ENCODE measurements at places on chromosomes 3 and 15.

DNA sequence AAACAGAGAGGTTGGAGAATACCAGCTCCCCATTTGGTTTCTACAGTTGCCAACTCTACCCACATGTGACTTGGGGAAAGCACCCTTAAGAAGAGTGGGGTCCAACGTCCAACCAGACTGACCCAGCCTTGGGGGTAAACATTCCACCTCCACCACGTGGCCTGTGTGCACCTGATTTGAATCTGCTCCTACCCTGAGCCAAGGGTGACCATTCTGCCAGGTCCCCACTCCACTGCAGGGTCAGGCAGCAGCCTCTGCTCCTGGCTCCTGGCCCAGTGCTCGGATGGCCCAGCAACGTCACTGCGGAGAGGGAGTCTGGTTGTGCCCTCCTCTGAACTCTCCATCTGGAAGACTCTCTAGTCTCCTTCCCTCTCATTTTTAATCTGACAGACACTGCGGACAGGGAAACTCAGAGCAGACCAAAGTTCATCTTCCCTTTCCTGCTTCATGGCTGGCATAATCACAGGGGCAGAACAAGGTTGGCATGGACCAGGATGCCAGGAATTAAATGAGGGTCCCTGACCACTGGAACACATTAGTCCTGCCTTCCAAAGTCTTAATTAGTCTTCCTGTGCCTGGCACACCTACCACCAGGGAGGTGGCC, 29.4 kb downstream of the FHIT start:
- no peak for DNase-seq

DNA sequence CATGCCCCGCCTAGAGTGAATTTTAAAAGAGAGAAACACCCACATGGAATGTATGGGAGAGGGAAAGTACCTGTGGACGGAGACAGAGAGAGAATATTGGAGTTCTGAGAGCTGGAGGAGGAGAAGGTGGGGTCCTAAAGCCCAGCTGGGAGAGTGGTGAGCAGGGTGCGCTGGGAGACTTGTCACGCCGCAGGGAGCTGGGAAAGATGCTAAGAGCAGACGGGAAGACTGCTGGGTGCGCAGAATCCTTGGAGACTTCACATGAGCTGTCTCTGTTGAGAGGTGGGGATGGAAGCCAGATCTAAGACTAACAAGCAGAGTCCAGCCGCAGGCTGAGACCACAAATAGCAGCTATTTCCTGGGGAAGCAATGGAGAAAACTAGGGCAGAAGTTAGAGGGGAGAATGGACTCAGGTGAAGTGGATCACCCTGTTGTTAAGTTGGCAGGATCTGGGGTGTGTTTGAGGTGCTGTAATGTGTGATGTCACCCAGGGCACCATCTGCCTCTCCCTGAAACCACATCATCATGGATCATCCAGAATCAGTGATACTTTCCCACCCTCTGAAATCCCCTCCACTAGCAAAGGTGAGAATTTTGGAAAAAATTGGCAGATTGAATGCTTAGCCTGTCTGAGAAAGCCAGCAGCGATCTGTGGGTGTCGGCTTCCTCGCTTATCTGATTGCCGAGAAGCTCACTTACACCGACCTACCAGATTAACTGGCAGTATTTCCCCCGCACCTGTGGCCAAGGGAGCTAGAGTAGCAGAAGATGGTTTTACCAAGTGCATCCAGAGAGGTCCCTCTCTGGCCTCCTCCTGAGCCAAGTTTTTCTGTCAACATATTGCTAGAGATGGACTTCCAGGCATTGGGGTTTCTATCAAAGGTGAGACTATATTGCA, 174.8 kb upstream of the BHLHE40 start:
- no peak for DNase-seq

- no peak for DNase-seq
Measured at GRCh38 chr3:63862804-63863149, 828 bp downstream of the THOC7 start.

DNA sequence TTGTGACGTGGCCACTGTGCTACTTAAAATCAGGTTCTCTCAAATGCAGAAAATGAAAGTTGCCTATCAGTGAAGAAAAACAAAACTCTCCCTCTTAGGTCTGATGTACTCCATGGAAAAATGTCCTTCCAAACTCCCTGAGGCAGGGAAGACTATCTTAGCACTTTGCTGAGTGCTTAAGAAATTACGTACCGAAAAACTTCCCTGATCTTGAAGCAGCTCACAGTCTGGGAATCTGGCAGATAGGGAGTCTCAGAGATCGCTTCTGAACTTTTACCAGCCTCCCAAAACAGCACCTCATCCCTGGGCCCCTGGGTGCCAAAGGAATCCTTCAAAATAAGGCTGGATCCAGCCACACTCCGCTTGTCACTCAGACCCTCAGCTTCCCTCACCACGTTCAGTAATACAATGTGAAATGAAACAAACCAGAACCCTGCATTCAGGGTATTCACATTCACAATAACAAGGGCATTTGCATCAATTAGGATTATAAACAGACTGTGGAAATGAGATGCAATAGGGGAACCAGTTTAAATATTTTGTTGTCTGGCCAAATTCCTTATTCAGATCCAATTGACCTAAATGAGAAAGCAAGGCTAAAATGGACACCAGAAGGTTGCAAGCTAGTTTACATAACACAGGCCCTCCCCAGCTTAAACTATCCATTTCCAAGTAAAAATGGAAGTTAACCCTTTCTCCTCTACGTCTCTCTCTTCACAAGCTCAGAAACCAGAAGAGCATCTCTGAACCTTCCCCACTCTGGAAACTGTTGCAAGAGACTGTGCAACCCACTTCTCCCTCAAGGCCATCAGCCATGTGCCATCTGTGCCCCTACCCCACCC, 20.9 kb downstream of the OSBPL10 start:
- no peak for DNase-seq

DNA sequence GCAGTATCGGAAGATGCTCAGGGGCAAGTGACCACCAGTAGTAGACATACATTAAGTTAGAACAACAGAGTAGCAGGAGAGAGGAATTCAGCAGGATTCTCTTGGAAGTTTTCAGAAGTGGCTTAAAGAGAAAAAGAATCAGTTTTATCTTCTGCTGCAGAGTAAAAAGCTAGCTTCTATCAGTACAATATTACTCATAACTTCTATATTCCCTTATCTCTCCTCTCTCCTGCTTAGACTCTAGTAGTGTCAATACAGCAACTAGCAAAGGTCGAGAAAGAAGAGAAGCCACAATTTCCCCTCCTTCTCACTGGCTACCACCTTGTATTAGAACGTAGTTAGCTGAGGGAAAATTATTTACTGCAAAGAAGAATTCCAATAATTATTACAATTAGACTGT, 539.7 kb downstream of the DIPK2A start:
- no peak for DNase-seq

DNA sequence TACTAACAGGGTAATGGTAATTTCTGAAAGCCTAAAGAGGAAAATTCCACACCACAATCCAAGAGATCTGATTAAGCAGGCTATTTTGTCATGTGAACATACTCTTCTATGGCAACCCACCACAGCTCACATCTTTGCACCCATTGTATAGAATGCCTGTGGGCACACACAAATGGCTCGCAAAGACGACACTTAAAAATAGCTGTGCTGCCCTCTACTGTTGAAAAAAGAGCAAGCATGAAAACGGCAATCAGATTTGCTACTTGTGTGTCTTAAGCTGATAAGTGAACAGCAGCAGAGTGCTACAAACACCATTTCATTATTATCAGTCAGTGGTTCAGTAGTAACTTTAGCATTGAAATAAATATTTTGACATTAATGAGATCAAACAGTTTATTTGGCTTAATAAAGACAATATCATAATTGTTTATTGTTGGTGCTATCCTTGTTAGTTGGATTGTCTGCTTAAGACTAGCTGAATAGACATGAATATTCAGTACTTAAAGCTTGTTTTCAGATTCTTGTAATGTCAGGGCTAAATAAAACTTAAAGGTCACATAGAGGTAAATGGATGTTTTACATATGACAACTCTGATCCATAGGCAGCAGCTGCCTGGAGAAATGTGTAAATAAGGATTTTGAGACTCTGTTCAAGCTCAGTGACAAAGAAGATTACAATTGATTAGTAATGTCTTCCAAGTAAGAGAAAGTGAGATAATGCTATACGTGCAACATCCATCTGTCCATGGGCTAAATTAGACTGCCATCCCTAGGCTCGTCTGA, 199.1 kb downstream of the LRRN1 start:
- no peak for DNase-seq

DNA sequence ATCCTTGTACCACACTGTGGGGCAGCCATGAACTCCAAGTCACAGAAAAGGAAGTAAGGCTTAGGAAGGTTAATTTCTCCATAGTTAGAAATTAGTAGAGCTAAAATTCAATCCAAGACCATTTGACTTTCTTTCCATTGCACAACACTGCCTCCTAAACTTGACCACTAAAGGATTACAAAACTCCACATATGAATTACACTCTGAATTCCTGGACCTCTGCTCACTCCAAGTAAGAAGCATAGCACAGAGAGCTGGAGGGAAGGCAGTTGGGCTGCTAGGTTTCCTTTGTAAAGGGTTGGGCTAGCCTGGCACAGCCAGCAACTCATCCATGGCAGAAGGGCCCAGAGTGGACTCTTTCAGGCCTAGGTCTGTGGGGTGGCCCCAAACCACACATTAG, 134.4 kb downstream of the MYLK start:
- DNase-seq, result no peak
